ENCODE measurements at places on chromosomes 2 and 18. TPM values are rescaled to one million over a fixed set of nuclear protein-coding genes. Genes with fewer than 3 reads are reported as not detected.
A peak's percentile ranks its signal among the peaks of the same experiment; 100 is the strongest.

GRCh38 chr2:44016282-44016681 is 20.5 kb upstream of the LRPPRC start:
- DNase-seq = peak; percentile 61

RGPD5 gene
- total RNA-seq = 14.3 TPM

DNA sequence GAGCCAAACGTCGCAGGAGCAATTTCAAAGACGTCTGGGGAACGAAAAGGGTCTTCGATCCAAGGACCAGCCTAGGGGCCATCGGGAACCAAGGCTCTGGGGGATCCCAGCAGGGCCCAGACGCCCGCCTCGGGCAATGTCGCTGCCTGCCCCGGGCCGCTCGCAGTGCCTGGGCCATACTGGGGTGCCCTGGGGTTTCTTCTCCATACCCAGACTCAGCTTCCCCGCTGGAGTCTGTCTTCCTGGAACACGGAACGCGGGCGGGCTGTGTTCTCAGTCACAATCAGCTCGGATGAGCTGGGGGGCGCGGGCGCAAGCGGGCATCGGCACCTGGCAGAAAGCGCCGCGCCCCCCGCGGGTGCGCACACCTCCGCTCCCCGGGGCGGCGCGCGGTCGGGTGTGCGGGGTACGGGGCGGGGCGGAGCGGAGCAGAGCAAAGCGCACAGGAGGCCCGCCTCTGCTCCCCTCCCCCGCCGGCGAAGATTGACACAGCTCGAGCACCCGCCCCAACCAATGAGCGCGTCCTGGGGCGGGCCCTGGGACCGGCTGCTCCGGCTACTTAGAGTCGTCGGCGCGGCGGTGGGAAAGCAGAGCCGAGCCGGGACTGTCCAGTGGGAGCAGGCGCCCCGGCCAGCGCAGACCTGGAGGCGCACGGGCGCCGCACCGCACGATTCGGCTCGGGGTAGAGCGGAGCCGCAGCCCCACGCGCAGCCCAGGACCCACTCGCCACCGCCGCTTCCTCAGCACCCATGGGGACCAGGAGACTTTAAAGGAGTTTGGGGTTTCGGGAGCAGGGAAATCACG is at the start of gene LRATD1:
TSS of gene LRATD1 (plus strand) at position 585 of the 804 bp plus-strand sequence. CDS start 1,263 bp downstream, outside the sequence.
- DNase-seq = peak; percentile 55

DNA sequence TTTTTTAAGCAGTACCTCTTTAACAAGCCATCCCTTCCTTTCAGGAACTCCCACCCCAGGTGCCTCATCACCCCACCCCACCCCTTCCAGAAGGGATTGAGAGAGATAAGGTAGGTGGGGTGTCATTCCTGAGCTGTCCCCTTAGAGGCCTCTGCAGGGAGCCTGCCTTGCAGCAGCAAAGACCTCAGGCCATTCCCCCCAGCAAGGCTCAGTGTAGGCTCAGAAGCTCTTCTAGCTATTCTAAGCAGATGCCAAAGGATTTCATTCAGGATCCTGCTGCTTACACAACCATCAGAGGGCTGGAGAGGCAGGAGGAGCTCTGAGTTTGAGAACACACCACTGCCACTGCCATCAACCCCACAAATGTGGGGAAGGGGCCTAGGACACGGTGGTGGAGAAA is 5.8 kb upstream of the FIGLA start:
- DNase-seq = no peak

DNA sequence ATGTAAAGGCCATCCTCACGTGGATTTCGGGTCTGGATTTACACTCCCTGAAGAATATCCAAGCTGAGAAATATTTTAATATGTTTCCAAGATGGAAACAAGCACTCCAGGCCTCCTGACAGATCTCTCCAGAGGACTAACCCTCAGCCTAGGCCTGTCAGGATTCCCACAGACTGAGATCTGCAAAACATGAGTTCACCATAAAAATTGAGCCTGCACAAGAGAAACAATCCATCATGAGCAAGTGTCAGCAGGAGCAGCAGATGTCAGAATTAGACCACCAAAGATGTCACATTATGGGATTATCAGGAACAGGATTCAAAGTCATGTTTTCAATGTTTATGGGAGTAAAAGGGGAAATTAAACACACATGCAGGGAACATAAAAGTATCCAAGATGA is 191.3 kb downstream of the TFCP2L1 start:
- DNase-seq = no peak

SOWAHC gene
- 4.8 TPM for total RNA-seq

DNA sequence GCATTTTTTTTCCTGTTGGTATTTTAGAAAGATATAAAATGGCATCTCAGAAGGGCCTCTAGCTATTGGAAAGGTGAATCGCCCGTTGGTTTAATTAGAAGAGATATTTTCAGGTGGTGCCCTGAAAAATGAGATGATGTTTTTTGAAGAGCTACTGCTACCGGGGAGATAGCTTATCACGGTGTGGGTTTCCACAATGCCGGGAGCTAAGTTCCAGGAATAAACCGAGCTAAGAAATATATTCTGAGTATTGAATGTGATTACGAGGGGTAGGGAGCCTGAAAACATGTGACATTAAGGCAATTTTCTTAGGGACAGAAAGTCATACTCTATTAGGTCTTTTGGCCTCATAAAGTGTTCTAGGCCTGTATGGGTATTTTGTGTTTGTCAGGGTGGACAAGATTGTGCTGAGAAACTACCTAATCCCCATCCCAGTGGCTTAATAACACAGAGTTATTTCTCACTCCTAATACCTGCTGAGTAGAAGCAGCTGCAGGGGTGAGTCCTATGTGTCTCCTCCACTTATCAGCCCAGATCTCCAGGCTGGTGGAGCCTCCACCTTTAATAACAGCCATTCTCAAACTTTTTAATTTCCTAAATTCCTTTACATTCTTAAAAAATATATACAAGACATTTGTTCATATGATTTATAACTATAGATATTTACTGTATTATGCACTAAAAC is 150.2 kb downstream of the LRRTM1 start:
- no peak for DNase-seq

- DNase-seq = no peak
Observed at GRCh38 chr2:223220658-223220925, 168.6 kb downstream of the KCNE4 start.

DNA sequence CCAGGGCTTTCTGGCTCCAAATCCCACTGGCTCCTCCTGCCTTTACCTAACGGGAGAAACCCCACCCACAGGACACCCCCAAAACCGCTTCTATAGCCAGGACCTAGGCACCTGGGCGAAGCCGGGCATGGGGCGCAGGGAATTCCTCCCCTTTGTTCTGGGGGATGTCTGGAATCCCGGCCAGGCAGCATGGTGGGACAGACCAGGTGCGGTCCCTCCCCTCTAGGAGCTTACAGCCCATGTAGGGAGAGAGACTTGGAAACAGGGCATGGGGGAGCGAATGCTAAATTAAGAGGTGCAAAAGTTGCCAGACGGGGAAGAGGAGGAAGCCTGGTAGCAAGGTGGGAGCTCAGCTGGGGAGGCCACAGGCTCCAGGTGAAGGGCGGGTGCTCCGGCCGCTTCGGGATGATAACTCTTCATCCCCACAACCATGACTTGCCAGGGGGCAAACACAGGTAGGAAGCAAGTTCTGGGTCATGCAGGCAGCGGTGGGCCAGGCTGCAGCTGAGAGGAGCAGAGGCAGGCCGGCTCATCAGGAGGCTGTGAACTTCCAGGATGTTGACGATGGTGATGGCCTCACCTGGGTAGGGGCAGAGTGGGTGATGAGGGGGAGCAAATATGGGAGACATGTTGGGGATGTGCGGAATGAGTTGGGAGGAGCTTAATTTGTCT is 1.3 kb downstream of the TMEM37 start:
- DNase-seq = no peak

ASPRV1 gene
- total RNA-seq = 0.28 TPM

RGPD4 gene
- not detected for total RNA-seq

- peak; percentile 20 for DNase-seq
Observed at GRCh38 chr2:233817361-233817911, 36.9 kb downstream of the HJURP start.

DNA sequence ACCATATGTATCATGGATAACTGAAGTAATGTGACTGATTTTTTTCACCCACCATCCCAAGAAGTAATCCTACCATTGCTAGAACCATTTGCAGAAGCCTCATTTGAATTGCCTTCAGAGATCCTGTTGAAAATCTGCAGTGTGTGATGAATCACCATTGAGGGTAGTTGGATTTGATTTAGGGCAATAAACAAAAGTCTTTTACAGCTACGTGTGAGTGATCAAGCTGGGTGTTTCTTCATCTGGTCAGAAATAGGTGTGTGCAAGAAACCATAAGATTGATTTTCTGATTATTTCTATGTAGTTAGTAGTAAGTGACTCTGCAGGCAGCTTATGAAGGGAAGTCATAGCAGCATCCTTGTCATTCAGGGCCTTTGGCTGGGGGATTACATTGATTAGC is 159.6 kb downstream of the MGAT5 start:
- DNase-seq = peak; percentile 78

HK2 gene
- total RNA-seq = 17.4 TPM

MAB21L4 gene
- not detected for total RNA-seq

DNA sequence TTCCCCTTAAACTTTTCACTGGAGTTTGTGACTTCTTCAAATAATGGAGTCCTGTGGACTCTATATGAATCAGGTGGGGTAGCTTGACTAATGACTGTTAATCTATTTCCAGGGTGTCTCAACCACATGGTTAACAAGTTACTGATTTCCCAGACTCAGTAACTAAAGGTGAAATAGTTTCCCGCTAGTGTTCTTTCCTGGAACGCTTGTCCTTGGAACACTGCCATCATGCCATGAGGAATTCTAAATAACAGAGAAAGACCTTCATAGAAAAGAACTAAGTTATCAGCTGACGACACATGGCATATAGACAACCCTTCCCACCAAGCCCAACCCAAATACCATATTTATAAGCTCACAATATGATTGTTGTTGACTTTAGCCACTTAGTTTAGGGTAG is 1027.9 kb upstream of the FAM98A start:
- no peak for DNase-seq

NT5DC4 gene
- not detected for total RNA-seq

SPP2 gene
- total RNA-seq = not detected

DNA sequence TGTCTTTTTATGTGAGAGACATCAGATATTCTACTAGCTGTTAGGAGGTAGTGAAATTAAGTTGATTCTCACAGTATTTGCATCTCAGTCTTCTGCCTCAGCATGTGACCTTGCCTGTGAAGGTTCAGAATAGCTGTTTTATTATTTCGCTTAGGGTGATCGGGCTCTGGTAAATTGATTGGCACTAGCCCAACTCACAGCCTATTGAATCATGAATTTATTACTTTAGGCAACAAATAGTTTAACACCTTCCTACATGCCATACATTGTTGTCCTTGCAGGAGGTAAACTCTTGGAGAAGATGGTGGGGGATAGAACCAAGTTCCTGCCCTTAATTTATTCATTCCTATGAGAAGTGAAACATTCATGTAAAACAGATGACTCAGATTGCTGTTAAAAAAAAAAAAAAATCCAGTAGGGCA is 101.9 kb downstream of the GPD2 start:
- peak; percentile 4 for DNase-seq

VSNL1 gene
- 0.28 TPM for total RNA-seq

DNA sequence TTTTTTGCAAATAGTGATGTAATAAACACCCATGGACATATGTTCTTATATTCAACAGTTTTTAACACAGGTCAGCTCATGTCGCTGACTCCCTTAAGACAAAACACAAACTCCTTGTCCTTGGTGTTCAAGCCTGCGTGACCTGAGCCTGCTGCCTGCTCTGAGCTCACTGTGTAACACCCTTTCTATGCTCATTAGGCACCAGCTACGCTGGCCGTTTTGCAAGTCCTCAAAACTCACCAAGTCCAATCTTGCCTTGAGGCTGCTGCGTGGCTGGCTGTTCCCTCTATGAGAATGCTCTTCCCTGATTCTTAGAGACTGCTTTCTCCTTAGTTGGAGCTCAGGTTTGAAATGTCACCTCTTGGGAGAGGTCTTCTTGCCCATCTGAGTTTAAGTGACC is 100.5 kb upstream of the GLI2 start:
- DNase-seq = no peak

DOK6 gene
- total RNA-seq = 2.7 TPM

- no peak for DNase-seq
Observed at GRCh38 chr2:221428896-221429295, 143.2 kb downstream of the EPHA4 start.

OTX1 gene
- not detected for total RNA-seq

TSHZ1 gene
- total RNA-seq = 9.2 TPM

GRCh38 chr18:41765460-41765859 is 189.6 kb upstream of the PIK3C3 start:
- DNase-seq = no peak

- no peak for DNase-seq
Observed at GRCh38 chr2:215542690-215543089, 106.8 kb upstream of the FN1 start.

GRCh38 chr2:148658807-148659722 is 14.5 kb downstream of the EPC2 start:
- peak; percentile 79 for DNase-seq

GRCh38 chr2:2731101-2731815 is 400.2 kb upstream of the MYT1L start:
- DNase-seq = no peak

- DNase-seq = no peak
Observed at GRCh38 chr2:129866391-129866790, 113.1 kb upstream of the RAB6C start.

DNA sequence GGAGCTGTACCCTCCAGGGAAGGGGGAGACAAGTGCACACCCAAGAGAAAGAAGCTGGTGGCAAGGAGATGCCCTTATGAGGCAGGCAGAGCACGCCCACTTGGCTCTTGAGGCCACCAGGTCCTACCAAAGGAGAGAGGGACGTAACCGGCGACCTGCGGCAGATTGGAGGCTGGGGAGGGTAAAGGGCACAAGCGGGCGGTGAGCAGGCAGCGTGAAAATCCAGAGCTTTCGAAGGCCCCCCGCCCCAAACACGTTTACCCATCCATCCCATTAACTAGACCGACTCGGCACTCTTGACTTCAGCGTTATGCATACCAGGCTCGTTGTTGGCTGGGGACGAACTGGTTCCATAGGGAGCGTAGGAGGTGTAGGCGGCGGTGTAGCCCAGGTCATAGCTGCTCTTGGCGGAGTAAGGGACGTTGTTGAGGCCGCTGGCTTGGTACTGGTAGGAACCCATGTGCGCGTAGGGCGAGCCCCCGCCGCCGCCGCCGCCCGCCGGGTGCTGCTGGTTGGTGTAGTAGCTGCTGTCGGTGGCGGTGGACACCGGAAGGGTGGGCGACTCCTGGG is 794 bp downstream of the DLX2 start:
- no peak for DNase-seq

GRCh38 chr18:79684283-79684631 is 4.7 kb downstream of the CTDP1 start:
- DNase-seq = no peak

CPLX4 gene
- not detected for total RNA-seq

DNA sequence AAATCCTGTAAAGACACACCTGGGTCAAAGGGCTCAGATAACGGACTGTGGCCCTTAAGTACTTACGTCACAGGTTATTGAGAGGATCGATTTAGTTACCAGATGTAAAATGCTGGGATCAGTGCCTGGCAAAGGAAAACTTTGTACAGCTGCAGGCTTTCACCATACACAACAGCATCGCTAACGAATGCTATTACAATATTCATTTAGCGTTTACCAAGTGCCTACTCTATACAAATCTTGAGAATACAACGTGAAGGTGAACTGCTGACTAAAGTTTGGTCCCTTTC is 619 bp upstream of the MSH6 start:
- no peak for DNase-seq

GRCh38 chr2:46174345-46175170 is 122.6 kb upstream of the EPAS1 start:
- no peak for DNase-seq

GRCh38 chr2:85221067-85221691 is 88.0 kb downstream of the TCF7L1 start:
- DNase-seq = peak; percentile 24

FARP2 gene
- total RNA-seq = 38.6 TPM

Data from IMR-90 (cell line).